PC-9 (cell line): ENCODE measurements at places on chromosomes 4 and X. TPM values are rescaled to one million over a fixed set of nuclear protein-coding genes. Genes with fewer than 3 reads are reported as not detected.

TREX2 gene
- total RNA-seq: 2.0 and 2.3 TPM in 2 replicates

ZFX gene
- 39.1 and 39.6 TPM in 2 replicates for total RNA-seq

APBB2 gene
- total RNA-seq: 33.6 and 46.0 TPM in 2 replicates

GRCh38 chr4:81635739-81636138, 164.0 kb upstream of the RASGEF1B start:
- no peak overlapping the region for H3K4me3 ChIP-seq
- peak; percentile 78 for DNase-seq
- H3K27ac ChIP-seq: peak overlapping the region; percentile 57
- H3K4me1 ChIP-seq: 0 out of 2 replicates have a peak, but pooled peaks cover 5% of the 10 kb centered on the region

DNA sequence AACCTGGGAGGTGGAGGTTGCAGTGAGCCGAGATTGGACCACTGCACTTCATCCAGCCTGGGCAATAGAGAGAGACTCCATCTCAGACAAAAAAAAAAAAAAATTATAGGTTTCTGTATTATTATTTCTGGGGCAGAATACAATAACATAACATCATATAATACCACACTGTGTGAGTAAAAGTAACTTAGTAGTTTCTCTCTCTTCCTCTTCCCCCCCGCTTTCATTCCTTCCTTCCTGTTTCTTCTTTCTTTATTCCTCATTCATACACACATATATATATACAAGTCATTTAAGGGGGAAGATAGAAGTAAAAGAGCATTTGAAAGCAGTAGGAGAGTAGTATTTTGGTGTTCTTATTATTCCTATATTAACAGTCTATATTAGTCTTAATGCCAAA, 55.9 kb upstream of the FHDC1 start:
- H3K27ac ChIP-seq: no peak overlapping the region
- H3K36me3 ChIP-seq: no peaks in the 10 kb centered on the region
- no peaks in the 10 kb centered on the region for H3K27me3 ChIP-seq
- H3K4me3 ChIP-seq: no peak overlapping the region
- no peak for DNase-seq
